ENCODE measurements at places on chromosomes 7 and 10.

- DNase-seq, result no peak
Measured at GRCh38 chr7:80847027-80847426, 71.8 kb downstream of the SEMA3C start.

GRCh38 chr10:43342279-43343125 lies 28.9 kb upstream of the FXYD4 start:
- DNase-seq, result no peak

DNA sequence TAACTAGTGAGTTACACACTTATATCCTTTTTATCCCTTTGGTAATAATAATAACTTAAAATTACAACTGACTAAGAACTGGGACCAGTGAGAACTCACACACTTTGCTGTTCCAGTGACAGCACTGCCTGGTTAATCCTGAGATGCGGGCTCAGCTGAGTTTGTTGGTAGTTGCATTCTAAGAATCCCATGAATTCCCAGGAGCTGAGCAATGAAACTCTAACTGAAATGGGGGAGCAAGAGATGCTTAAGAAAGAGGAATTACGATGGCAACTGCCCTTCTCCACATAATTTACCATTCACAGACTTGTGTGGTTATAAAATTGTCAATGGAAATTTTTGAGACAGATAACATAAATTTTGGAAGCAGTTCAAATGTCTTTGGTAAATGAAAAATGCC lies 659.4 kb downstream of the MAGI2 start:
- DNase-seq, result no peak

DNA sequence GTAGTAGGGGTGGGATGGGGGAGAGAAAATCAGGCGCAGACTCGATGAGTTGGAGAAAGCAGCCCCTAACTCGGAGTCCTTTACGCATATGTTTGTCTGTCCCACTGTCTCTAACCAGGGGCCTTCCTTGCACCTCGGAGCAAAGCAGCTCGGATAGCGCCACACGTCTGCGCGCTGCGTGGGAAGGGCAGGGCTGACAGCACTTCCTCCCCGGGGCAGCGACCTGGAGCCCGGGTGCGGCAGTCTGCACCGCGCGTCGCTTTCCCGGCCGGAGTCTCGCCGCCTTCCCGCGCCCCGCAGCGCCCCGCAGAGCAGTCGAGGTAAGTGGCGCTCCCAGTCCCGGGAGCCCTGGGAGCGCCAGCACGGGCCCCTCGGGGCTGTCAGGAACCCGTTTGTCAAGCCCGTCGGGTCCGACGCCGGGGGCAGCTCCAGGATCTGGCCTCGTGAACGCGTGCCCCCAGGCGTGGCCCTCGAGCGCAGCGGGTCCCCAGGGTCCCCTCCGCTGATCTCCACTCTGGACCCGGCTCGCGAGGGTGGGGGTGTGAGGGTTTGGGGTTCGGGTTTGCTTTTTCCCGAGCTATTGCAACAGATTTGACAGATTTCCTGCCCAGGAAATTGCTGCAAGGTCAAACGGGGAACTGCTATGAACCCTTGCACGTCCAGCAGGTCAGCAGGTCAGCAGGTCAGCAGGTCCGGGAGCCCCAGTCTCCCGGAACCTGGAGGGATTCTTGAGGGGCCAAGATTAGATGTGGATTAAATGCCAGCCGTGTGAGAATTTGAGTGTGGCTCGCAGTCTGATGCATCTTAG lies 597 bp downstream of the APBB1IP start:
- peak; percentile 49 for DNase-seq

DNA sequence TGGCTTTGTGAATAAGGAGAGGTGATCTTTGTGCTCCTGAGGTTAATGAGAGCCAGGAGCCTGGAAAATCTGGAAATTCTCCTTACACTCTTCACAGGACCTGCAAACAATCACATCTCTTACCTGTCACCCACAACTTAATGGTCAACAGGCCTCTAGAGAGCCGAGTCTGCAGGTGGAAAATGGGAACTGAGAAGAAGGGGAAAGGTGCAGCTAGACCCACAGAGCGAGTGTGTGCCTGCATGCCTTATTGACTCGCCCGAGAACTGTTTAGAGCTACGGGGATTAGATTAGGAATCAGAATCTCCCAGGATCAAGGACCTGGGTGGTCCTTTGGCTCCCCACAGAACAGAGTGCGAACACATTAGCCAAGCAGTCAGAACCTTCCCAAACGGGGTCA lies 329.6 kb downstream of the PTEN start:
- DNase-seq, result no peak

DNA sequence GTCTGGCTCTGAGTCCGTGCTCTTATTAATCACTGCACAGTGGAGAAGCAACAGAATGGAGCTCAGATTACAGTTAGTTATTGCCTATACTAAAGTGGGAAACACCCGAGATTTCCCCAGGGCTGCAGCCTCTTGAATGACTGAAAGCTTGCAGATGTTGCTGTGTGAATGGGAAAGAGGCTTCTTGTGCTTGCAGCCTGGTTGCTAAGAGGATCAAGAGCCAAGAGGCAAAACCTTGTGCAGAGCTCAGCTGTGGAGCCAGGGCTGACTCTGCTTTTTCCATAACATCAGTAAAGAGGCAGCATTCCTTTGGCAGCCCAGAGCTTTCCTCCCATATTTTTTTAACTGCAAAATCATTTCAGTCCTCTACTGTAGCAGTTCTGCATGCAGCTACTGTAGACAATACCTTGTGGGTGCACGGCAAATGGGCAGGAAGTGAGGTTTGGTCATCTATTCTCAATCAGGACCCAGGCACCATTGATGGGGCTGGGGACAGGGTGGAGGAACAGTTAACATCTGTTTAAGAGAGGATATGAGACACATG lies 86.5 kb downstream of the RALA start:
- DNase-seq, result no peak

DNA sequence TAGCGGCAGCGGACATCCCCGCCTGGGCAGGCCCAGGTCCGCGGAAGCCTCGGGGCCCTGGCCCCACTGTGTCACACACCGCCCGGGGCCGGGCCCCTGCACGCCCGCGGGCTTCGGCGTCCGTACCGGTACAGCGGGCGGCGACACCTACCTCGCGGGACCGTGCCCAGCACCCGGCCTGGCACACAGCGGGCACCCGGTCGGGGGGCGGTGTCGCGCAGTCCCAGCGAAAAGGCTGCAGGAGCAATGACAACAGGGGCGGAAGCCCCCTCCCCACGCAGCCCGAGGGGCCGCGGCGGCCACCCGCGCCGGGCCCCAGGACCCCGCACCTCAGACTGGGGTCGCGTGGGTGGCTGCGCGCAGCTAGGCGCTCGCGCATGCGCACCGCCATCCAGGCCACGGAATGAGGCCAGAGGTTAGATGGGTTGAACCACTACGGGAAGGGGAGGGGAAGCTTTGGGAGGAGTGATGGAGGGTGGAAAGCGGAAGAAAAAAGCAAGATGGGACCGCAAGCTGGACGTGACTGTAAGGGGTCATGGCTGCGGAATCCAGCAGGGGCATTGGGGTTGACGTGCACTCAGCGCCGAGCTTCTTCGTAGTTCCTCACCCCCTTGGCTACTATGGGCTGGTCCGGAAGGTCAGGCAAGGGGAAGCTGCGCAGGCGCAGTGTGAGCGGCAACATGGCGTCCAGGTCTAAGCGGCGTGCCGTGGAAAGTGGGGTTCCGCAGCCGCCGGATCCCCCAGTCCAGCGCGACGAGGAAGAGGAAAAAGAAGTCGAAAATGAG lies at the start of the genes BCCIP and UROS:
TSS of gene BCCIP (plus strand) at position 669 of the 785 bp plus-strand sequence. CDS start at position 681, 12 bp downstream.
TSS of gene UROS (minus strand) at position 381 of the 785 bp plus-strand sequence. CDS start 6,759 bp downstream, outside the sequence.
- peak; percentile 76 for DNase-seq

- DNase-seq, result no peak
Measured at GRCh38 chr10:43013065-43013464, 63.8 kb upstream of the RET start.

- no peak for DNase-seq
Measured at GRCh38 chr7:135317676-135318325, 84.2 kb downstream of the STRA8 start.

DNA sequence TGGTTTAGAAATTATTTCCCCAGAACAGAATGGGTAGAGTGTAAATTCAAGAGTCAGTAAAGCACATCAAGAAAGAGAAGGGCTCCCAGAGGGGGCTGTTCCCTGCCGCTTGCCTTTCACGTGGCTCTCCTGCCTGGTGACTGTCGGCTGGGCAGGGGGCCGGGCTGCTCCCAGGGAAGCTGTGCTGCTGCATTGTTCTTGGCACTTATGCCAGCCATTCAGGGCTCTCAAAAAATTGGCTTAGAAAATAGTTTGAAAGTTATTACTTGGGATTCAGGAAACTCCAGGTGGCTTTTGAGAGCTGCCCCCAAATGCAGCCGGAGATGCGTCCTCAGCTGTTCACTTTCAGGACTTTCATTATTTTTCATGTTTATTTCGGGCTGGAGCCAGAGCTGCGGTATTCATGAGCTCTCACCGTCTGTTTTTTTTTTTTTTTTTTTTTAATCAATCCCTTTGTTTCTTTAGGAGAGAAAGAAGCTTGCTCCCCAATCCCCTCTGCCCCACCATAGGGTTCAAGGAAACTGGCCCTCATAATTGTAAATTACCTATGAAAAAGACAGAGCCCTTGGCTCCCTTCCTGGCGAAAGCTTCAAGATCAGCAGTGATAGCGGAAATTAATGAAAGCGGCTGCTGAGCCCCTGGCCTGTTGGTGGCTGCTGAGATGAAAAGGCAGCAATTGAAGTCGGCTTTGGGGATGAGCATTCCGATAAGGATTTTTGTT lies 94.1 kb downstream of the SORCS3 start:
- DNase-seq, result no peak

DNA sequence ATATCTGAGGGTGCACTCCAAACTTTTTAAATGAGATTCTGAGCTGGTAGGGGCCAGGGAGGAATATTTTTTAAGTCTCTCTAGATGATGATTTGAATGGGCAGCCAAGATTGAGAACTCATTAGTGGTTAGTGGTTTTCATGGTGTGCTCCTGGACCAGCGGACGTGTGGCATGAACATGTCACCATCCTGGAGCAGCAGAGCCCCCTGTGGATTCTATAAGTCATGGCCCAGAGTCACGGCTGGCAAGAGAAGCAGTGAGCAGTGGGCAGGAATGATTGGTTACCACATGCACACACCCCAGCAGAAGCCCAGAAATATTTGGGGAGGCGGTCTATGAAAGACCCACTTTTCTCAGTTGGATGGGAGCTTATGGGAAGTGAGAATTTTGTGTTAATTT lies 21.2 kb upstream of the UCN3 start:
- no peak for DNase-seq

GRCh38 chr10:110524859-110525232 lies 27.1 kb downstream of the DUSP5 start:
- no peak for DNase-seq

DNA sequence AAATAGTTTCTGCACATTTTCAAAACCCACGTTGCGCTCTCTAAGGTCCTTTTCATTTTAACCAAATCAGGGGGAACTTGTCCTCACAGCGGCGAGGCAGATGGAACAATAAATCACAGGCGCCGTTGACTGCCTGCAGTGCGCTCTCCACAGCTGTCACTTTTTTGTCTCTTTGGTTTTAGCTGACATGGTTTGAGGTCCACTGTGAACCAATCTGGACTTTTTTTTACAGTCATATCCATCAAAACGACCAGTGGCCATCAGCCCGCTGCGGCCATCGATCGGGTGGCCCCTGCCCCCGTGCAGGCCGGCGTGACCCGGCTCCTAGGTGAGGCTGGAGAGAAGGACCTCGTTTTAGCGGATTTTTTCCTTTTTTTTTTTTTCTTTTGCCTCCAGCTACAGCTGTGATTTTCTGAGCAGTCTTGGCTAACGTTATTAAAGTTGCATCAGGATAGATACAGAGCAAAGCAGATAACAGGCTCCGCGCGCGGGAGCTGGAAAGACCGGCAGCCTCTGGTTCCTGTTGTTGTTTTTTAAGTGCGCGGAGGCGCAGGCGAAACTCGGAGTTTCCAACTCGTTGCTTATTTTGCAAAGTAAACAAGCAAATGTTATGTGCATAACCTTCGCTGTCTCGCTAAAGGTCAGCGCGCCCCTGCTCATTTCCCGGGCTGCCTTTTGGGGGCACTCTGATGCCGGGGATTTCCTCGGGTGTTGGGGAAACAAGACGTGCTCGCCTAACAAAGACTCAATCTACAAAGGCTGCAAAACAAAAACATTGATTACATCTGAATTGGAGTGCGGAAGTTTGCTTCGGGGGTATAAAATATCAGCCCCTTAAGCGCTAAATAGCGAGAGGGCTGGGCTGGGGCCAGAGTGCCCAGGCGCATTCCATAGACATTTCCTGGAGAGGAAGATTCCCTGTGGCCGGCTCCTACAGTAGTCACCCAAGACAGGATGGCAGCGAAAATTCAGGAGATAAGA lies 414.8 kb upstream of the MKI67 start:
- DNase-seq, result no peak

- DNase-seq, result no peak
Measured at GRCh38 chr10:60917331-60918280, 26.4 kb downstream of the RHOBTB1 start.

GRCh38 chr7:151754142-151754590 lies 122.7 kb downstream of the PRKAG2 start:
- DNase-seq, result peak; percentile 100

DNA sequence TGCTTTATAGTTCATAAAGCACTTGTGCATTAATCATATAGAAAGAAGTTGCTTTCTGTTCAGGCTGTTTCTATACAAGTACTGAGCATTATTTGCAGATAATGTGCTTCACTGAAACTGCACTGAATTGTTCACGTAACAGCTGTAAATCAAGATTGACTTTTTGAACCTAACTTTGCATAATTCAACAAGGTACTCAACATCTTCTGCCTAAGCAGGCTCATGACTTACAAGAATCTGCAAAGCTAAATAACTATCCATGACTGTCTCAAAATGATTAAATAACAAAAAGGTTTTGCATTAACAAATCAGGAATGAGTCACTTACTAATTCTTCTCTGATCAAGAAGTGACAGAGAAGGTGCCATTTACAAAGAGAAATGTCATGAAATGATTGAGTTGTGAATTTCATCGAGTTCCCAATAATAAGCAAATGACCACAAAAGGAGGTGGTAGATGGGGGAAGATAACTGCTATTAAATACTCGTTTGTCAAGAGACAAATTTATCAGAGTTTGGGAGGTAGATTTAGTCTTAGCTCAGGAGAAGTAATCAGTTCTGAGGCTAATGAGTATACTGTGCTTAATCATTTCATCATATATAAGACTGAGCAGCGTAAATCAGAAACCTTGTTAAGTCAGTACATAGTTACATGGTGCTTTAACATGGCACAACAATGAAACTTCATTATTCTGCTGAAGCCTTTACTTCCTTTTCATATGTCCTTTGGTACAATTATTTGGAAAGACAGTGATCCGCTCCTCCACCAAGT lies 161.3 kb upstream of the LRRN3 start:
- DNase-seq, result no peak

GRCh38 chr7:142298009-142298408 lies 40.2 kb upstream of the PRSS58 start:
- no peak for DNase-seq

GRCh38 chr10:10270126-10271050 lies 747.3 kb upstream of the CELF2 start:
- no peak for DNase-seq

GRCh38 chr10:102656791-102657371 lies 12.6 kb downstream of the TRIM8 start:
- no peak for DNase-seq

DNA sequence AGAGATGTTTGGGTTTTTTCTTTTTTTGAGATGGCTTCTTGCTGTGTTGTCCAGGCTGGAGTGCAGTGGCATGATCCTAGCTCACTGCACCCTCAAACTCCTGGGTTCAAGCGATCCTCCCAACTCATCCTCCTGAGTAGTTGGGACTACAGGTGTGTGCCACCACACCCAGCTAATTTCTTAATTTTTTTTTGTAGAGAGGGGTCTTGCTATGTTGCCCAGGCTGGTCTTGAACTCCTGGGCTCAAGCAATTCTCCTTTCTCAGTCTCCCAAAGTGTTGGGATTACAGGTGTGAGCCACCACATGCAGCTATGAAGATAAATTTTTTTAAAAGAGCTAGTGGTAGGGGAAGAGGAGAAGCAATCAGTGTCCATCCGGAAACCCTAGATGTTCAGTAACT lies 56.8 kb downstream of the CLIP2 start:
- no peak for DNase-seq
